ENCODE measurements at places on chromosomes 7 and 10. TPM values are rescaled to one million over a fixed set of nuclear protein-coding genes. Genes with fewer than 3 reads are reported as not detected.

- no peaks in the 10 kb centered on the region for H3K27me3 ChIP-seq
- no peak for DNase-seq
- no peak overlapping the region for H3K27ac ChIP-seq
- peaks cover 28% of the 10 kb centered on the region for H3K4me1 ChIP-seq
- peaks cover 10% of the 10 kb centered on the region for H3K36me3 ChIP-seq
Observed at GRCh38 chr7:2063563-2064260, 169.0 kb downstream of the MAD1L1 start.

DNA sequence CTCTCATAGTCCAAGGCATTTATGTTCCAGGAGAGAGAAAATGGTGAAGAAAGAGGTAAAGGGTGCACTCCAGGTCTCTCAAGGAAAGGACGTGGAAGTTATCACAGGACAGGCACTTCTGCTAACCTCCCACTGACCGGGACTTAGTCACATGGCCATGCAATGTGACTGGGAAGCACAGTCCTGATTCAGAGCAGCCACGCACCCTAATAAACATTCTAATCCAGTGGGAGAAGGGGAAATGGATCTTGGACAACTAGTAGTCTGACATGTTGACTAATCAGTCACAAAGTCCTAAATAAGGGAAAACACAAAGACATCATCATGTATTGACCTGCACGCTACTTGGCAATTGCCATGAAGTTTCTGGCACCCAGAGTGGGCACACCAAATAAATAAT is 417.5 kb upstream of the ZMIZ1 start:
- DNase-seq = no peak
- H3K4me3 ChIP-seq = no peak overlapping the region
- H3K27ac ChIP-seq = no peak overlapping the region
- H3K27me3 ChIP-seq = peaks cover 9% of the 10 kb centered on the region

PLAU gene
- total RNA-seq = 0.41 TPM

DNA sequence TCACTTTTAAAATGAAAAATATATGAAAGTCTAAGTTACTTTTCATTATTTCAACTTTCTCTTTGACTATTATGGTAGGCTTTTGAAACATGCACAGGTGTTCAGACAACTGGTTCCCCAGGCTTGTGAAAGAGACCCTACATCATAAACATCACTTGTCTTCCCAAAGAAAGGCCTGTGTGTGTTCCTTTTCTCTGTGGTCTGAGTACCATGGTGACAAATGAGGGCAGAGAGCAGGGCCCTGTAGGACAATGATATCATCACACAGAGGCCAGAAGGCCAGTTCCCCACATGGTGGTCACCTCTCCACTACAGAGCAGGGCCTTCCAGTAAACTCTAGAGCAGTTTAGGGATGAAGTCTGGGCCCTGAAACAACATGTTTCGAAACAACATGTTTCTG is 288.8 kb downstream of the USP6NL start:
- peaks cover 90% of the 10 kb centered on the region for H3K36me3 ChIP-seq
- no peak for DNase-seq
- no peaks in the 10 kb centered on the region for H3K27me3 ChIP-seq
- peaks cover 64% of the 10 kb centered on the region for H3K4me1 ChIP-seq
- no peak overlapping the region for H3K4me3 ChIP-seq
- peak overlapping the region; percentile 34 for H3K27ac ChIP-seq

DNA sequence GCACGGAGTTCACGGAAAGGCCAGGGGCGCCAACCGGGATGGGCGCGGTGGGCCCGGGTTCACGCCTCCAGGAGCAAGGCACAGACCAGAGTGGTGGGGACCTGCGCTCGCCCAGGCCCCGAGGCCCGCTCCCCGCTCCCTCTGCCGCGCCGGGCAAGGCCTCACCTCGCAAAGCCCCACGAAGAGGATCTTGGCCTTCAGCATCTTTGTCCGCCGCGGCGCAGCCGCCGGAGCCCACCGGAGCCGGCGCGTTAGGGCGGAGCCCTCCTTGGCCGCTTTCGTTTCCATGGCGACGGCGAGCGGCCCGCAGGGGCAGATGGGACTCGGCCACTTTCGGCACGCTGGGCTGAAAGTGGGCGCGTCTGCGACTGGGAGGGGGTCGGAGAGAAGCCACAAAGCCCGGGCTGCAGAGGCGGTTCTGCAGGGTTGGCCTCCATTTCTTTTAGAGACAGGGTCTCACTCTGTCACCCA is 944.4 kb upstream of the ZNF722 start:
- H3K27ac ChIP-seq = no peak overlapping the region
- no peaks in the 10 kb centered on the region for H3K4me1 ChIP-seq
- DNase-seq = no peak
- no peaks in the 10 kb centered on the region for H3K27me3 ChIP-seq

DNA sequence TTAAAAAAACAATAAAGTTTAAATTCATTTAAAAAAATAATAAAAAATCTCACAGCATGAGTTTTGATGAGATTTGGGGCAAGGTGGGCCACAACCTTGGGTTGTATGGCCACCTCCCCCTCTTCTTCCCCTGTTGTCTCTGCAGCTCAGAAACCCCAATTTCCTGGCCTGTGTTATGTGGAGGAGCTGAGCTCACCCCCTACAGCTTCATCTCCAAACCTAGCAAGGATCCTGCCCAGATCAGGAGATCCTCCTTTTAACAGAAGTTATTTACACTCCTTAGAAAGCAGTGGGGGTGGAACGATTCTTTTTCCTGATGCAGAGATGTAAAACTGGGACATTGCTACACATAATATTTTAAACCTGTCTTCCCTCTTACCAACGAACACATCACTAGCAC is 6.9 kb upstream of the SH2D4B start:
- peaks cover 4% of the 10 kb centered on the region for H3K36me3 ChIP-seq
- H3K4me1 ChIP-seq = peaks cover 64% of the 10 kb centered on the region
- H3K4me3 ChIP-seq = no peak overlapping the region

DNA sequence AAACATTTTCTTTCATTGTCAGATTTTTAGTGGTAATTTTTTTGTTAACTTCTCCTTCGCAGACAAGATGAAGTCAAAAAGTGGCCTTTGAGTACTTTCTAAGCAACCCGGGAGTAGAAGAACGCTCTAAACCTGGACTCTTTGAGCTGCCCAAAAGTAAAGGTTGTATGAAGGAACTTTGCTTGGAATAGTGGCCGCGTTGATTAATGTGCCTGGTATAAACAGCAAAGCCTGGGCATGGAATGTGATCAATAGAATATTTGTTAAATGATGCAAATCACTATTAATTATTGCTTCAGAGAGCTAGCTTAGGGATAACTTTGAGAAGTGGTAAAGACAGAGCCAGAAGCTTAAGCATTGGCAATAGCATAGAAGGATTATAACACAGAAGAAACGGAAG is 475.1 kb upstream of the ANKRD30A start:
- H3K4me1 ChIP-seq = no peaks in the 10 kb centered on the region
- DNase-seq = no peak
- no peaks in the 10 kb centered on the region for H3K36me3 ChIP-seq
- no peak overlapping the region for H3K27ac ChIP-seq

DNA sequence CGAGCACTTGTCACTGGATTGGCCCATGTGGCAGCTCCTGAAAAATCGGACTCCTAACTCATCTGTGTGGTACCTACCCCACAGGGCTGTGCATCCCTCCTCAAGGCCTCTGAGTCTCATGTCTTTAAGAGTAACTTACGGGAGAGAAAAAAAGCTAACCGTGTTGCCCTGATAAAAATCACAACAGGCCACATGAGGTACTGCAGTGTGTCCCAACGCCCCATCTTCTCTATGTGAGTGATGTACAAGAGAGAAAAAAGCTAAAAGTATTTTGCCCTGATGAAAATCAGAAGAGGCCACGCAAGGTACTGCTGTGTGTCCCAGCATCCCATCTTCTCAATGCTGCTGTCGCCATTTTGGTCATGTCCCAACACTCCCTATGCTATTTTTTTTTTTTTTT is 41.2 kb upstream of the ADRB1 start:
- no peak overlapping the region for H3K4me3 ChIP-seq
- H3K36me3 ChIP-seq = no peaks in the 10 kb centered on the region
- H3K27ac ChIP-seq = no peak overlapping the region
- H3K4me1 ChIP-seq = no peaks in the 10 kb centered on the region

C10orf67 gene
- 0.25 TPM for total RNA-seq

INA gene
- total RNA-seq = 0.25 TPM

DNA sequence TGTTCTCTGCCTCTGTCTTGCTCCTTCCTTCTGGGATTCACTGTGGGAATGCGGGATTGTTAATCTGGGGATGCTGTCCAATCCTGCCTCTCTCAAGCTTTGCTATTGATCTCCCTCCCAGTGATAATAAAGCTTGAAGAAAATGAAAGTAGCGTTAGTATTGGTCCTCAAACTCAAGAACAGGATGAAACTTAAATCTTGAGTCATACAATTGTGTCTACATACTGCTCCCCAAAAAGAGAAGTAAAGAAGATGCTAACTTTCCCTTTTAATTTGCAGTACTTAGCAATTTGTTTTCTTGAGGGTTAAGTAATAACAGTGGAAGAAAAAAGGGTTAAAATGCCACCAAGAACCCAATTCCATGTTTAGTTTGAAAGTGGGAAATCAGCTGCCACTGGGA is 13.6 kb downstream of the CFTR start:
- H3K27ac ChIP-seq = no peak overlapping the region
- H3K36me3 ChIP-seq = no peaks in the 10 kb centered on the region
- no peak for DNase-seq
- no peak overlapping the region for H3K4me3 ChIP-seq

- no peaks in the 10 kb centered on the region for H3K27me3 ChIP-seq
- H3K4me1 ChIP-seq = no peaks in the 10 kb centered on the region
- no peak for DNase-seq
- no peak overlapping the region for H3K27ac ChIP-seq
Observed at GRCh38 chr7:82050792-82051191, 280.9 kb upstream of the HGF start.

DNA sequence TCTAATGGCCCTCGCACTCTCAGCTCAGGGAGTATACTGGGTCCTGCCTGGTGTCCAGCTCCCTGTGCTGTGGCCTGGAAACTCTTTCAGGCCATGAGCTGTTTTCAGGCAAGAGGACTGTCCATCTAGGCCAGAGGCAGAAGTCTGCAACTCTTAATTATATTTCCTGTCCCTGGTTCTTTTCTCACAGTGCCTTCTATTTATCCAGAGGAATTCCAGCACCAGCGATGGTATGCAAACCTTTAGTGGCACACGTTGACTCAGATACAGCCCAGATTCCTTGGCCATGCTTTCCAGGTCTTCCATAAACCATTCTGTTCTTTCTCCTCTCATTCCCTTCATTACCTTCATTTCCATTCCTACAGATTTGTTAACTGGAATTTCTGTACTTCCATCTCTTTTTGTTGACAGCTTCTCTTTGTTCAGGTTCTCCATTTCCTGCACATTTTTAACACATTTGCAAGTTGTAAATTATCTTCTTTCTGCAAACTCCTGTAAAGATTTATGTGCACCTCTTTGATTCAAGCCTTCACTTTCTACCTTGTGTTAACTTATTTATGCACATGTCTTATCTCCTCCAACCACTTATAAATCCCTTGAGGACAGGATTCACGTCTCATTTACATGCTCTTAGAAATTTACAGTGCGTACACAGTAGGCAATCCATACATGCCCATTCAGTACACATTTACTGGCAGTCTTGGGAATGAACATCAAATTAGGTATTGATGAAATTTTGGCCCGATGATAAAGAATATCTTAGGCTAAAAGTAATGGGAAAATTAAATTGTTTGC is 172.1 kb downstream of the CELF2 start:
- H3K4me3 ChIP-seq = no peak overlapping the region
- no peak for DNase-seq
- peaks cover 93% of the 10 kb centered on the region for H3K4me1 ChIP-seq
- peak overlapping the region; percentile 89 for H3K27ac ChIP-seq
- H3K27me3 ChIP-seq = no peaks in the 10 kb centered on the region
- H3K36me3 ChIP-seq = peaks cover 94% of the 10 kb centered on the region

- no peak overlapping the region for H3K4me3 ChIP-seq
- H3K27ac ChIP-seq = no peak overlapping the region
- H3K4me1 ChIP-seq = no peaks in the 10 kb centered on the region
- DNase-seq = no peak
Observed at GRCh38 chr7:121744319-121744718, 128.6 kb upstream of the PTPRZ1 start.

DNA sequence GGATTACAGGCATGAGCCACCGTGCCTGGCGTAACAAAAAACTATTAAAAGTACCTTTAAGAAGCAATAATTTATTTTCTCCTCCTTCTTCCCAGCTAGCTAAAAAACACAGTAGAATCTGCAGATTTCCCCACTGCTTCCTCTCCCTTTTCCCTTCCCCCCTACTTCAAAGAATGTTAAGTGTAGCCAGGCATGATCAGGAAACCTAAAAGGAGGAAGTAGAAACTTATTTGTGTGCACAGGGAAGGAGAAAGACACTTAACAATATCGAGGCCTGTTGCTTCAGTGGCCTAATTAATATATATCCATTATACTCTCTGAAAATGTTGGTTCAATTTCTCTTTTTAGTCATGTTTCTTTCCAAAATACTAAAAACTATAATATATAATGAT is 127.7 kb downstream of the NRBF2 start:
- H3K27ac ChIP-seq = peak overlapping the region; percentile 84
- H3K4me1 ChIP-seq = peaks cover 63% of the 10 kb centered on the region
- peaks cover 34% of the 10 kb centered on the region for H3K36me3 ChIP-seq
- no peaks in the 10 kb centered on the region for H3K27me3 ChIP-seq
- H3K4me3 ChIP-seq = no peak overlapping the region

- H3K4me3 ChIP-seq = no peak overlapping the region
- no peak for DNase-seq
- H3K36me3 ChIP-seq = no peaks in the 10 kb centered on the region
- H3K27ac ChIP-seq = no peak overlapping the region
Observed at GRCh38 chr10:78568620-78569019, 500.1 kb upstream of the ZMIZ1 start.

DNA sequence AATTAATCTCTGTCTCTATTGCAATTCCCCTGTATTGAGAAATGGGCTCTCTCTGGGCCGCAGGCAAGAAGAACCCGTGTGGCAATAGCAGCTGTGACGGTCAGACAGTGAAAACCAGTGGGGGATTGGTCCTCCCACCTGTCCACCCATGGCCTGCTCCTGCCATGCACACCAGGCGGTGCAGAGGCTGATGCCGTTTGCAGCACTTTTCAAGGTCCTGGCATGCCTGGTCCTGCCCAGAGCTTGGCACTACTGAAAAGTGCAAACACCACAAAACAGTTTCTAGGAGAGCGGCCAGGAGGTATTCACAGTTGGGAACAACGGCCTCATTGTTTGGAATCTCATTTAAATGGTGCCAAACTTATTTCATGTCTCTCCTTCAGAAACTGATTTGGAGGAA is 41.5 kb downstream of the PSPH start:
- DNase-seq = no peak
- peaks cover 20% of the 10 kb centered on the region for H3K36me3 ChIP-seq
- no peaks in the 10 kb centered on the region for H3K4me1 ChIP-seq
- no peaks in the 10 kb centered on the region for H3K27me3 ChIP-seq
- no peak overlapping the region for H3K27ac ChIP-seq

IQUB gene
- total RNA-seq = 0.09 TPM

GRCh38 chr7:152383341-152384234 is 52.2 kb downstream of the KMT2C start:
- peak; percentile 22 for DNase-seq
- H3K4me3 ChIP-seq = no peak overlapping the region
- H3K4me1 ChIP-seq = peaks cover 20% of the 10 kb centered on the region
- H3K36me3 ChIP-seq = no peaks in the 10 kb centered on the region
- H3K27me3 ChIP-seq = no peaks in the 10 kb centered on the region
- H3K27ac ChIP-seq = no peak overlapping the region

All from activated CD8-positive, alpha-beta T cell treated with anti-CD3 and anti-CD28 coated beads for 36 hours (primary cell).